ENCODE measurements at places on chromosomes 13 and 19.

- no peak for DNase-seq
Measured at GRCh38 chr13:41006306-41006705, 12.8 kb downstream of the ELF1 start.

DNA sequence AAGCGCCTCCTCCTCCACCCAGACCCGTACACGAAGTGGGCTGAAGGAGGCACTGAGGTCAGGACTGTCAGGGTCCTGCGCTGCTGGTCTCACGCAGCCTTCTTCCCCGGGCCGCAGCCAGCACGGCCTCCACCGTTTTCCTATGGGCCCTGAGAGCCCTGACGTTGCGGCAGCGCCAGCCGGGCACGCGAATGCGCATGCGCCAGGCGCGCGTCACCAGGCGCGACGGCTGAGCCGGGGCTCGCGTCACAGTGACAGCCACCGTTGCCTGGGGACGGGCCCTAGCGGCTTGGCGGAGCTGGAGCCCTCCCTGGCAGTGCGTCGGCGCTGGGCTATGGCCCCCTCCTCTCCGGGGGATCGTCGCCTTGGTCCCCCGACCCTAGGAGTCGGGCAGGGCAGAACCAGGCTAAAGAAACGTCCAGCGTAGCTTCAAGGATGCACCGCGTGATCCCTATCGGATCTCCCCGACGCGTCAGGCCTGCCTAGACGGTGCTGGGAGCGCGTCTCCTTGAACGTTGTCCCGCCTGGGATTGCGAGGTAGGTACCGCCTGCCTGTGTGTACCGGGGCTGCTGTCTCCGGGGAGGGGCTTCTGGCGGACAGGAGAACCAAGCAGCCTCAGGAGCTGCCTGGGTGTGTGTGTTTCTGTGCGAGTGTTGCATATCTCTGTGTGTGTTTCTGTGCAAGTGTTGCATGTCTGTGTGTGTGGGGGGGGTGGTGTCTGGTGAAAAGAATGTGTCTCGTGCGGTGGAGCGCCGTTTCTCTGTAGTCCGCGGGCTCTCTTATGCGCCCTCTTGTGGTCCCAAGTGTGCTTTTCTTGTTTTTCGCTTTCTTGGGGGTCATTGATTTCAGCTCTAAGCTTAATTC is 43.2 kb downstream of the ZNF571 start:
- peak; percentile 86 for DNase-seq

DNA sequence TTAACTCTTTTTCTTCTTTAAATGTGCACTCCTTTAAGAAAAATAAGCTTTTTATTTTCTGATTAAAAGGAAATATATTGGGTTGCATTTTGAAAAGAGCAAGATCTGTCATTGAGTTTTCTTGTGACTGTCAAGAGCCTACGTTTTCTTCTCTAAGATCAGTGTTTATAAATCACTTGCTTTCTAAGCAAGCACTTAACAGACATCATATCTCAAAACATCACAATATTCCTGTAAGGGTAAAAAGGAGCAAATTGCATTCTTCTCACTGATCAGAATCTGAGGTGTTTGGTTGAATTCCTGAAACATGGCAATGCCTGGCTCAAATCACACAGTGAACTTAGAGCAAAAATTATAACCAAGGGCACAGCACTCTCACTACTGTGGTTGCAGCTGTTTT is 231.3 kb downstream of the PCDH17 start:
- DNase-seq = no peak

- no peak for DNase-seq
Measured at GRCh38 chr13:93640452-93640851, 413.8 kb downstream of the GPC6 start.

DNA sequence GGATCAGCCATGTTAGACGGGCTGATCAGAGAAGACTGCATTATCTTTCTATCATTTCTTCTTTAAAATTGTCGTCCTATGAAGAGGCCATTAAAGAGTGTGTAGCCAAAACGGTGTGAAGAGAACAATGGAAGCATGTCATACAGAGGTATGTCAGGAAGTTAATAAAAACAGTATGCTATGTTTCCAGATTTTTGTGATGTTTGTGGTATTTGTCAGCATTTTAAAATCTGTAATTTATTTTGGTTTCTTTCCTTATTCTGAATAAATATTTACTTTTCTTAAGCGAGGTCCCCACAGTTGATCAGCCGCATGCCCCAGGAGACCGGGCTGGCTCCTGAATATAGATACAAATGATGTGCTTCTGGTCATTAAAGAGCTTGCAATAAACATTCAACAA is 142.9 kb upstream of the SERP2 start:
- DNase-seq = no peak

GRCh38 chr19:13428352-13428751 is 77.9 kb downstream of the CACNA1A start:
- DNase-seq = no peak

DNA sequence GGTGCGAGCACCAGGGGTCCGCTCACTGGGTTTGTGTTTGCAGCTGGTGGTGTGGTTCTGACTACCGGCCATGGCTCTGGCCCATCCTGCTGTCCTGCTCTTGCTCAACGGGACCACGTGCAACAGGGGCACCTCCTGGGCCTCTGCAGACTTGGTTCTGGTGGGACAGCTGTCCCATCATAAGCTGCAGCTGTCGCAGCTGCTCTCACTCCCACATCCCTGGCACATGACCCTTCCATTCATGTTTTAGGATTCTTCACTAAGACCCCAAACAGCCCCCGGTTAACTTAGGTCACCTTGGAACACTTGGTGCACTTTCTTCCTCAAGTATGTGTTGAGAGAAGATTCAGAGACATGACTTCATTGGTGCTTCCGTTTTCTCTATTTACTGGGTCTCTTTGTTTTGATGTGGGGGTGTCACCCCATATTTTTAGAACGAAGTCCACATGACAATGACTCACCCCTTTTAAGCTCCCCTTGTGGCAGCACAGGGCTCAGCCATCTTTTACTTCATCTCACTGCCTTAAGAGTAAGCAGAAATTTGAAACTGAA is 68.4 kb upstream of the ARHGEF7 start:
- no peak for DNase-seq

- no peak for DNase-seq
Measured at GRCh38 chr13:19581675-19582074, 20.3 kb upstream of the TPTE2 start.

DNA sequence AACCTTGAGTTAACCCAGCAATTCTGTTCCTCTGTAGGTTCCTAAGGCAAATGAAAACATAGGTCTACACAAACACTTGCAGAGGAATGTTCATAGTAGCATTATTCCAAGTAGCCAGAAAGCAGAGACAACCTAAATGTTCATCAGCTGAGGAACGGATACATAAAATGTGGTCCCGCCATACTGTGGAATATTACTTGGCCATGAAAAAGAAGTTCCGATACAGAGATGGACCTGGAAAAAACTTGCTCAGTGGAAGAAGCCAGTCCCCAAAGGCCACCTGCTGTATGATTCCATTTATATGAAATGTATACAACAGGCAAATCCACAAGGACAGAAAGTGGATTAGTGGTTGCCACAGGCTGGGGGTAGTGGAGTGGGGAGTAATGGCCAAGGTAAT is 53.0 kb downstream of the ARHGEF18 start:
- no peak for DNase-seq

GRCh38 chr19:47508721-47509120 is 6.1 kb downstream of the NAPA start:
- no peak for DNase-seq

DNA sequence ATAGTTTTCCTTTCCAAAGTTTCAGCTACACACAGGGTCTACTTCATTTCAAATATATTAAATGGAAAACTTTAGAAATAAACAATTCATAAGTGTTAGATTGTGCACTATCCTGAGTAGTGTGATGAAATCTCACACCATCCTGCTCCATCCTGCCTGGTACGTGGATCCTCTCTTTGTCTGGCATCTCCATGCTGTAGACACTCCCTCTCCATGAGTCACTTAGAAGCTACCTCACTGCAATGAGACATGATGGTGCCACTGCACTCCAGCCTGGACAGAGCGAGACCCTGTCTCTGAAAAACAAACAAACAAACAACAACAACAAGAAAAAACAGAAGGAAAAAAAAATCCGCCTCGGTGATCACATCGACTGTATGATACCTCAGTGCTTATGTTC is 191.8 kb downstream of the PCCA start:
- DNase-seq = no peak

- no peak for DNase-seq
Measured at GRCh38 chr13:76939215-76939614, 9.1 kb upstream of the ACOD1 start.

- no peak for DNase-seq
Measured at GRCh38 chr13:113771709-113772331, 12.8 kb downstream of the TMEM255B start.

DNA sequence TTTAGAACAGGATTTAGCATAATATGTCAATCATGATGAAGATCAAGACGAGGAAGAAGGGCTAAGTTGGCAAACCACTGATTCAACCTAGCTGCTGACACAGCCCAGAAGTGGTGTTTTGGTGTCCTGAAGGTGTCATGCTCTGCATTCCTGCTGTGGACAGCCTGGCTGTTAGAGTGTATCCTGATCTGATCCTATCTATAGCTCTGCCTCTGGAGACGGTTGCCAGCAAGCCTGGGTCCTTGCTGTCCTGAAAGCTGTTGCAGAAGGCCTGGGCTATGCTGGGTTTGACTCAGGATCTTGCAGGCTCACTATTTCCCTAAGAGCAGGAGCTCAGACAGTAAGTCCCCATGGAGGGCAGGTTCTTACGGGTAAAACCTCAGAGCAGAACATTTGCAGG is 416.4 kb downstream of the TSHZ3 start:
- no peak for DNase-seq

- DNase-seq = no peak
Measured at GRCh38 chr19:40134866-40135265, 44.1 kb upstream of the ZNF780A start.

DNA sequence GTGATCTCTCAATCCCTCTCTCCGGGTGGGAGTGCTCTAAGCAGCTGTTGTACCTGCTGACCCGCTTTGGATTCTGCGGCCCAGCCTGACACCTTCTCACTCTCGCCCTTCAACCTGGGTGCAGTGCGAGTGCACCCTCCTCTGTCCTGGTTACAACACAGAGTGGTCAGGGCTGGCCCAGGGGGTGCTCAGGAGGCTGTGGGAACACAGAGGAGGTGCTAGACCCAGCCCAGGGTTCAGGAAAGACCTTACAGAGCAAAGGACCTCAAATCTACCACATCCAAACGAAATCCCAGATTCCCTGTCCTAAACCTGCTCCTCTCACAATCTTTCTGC is 23.7 kb downstream of the ZNF175 start:
- DNase-seq = no peak

- no peak for DNase-seq
Measured at GRCh38 chr13:95385798-95386197, 84.5 kb upstream of the ABCC4 start.

GRCh38 chr13:51549050-51549449 is 35.2 kb upstream of the WDFY2 start:
- DNase-seq = no peak

GRCh38 chr13:27960362-27961226 is 8.5 kb downstream of the CDX2 start:
- peak; percentile 70 for DNase-seq

DNA sequence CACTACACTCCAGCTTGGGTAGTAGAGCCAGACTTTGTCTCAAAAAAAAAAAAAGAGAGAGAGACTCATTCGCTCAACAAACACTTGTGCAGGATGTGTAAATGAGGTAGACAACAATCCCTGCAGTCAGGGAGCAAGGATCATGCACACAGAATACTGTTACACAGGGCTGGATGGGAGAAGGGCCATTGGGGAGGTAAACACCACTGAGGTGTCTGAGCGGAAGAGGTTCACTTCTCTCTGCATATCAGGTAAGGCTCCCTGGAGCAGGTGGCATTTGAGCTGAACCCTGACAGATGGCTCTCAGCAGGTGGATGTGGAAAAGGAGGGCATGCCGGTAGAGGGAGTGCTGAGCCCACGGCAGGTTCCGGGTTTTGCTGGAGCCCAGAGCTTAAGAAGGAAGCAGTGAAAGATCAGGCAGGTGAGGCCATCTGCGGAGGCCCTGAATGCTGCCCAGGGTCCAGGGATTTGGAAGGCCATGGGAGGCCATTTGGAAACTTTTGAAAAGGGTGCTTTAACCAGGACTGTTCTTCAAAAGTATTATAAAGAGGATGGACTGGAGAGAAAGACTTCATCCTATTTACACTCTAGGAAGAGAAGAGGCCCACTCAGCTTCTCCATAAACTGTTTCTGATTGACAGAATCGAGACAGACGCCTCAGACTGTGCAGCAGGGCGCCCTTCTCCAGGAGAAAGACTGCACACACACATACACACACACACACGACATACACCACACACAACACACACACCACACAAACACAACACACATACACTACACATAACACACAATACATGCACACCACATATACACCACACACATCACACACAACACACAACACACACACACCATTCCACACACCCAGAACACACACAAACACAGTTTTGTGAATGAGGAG is 199.4 kb downstream of the USP12 start:
- no peak for DNase-seq

DNA sequence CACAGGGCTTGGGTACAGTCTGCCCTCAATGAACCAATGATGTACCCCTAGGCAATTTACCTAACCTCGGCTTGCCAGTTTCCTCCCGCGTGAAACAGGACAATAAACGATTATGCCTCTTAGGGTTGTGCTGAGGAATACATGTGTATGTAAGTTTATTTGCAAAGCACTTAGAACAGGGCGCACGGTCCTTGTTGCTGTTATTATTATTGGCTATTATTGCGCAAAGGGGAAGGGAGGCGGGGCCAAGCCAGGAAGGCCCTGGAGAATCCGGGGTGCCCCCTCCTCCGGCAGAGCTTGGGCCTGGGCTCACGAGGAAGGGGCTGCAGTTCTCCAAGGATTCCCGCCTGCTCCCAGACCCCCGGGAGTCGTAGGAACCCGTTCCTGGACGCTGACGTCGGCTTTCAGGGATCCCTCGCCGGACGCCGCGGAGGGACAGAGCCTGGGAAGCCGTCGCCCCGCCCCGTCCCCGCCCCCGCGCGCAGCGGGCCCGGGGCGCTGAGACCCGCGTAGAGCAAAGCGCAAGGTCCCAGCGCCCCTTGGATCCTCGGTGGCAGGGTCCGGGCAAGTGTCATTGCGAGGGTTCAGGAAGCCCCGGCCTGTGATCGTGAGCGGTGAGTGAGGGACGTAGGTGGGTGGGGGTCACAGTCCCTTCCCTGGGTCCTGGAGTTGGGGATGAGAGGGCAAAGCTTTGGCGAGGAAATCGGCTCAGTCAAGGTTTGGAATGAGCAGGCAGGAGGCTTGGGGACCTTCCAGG is at the start of gene TMEM91:
TSS of gene TMEM91 (plus strand) at position 293 of the 757 bp plus-strand sequence. CDS start 1,777 bp downstream, outside the sequence.
- DNase-seq = peak; percentile 46

DNA sequence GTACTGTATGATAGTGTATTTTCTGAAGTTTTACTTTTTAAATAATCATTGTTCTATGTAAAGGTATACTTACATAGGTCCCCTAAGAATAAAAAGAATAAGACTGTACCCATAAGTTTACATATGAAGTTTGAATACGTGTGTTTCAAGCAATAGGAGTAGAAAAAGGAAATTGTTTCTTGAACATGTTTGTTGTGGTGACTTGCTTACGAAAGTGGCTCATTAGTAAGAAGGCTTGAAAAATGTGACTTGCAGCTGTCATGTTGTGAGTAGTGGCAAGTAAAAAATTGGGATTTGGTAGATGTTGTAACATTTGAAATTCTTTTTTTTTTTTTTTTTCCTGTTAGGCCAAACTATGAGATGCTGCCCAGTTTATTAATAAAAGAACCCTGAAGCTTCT is 203.3 kb downstream of the LMO7 start:
- DNase-seq = no peak
